ENCODE measurements at places on chromosomes 4 and X. TPM values are rescaled to one million over a fixed set of nuclear protein-coding genes. Genes with fewer than 3 reads are reported as not detected.

XPNPEP2 gene
- not detected for total RNA-seq

- no peak for DNase-seq
Observed at GRCh38 chrX:41857670-41858069, 65.7 kb downstream of the CASK start.

RNF128 gene
- total RNA-seq, result under 0.01 TPM

DNA sequence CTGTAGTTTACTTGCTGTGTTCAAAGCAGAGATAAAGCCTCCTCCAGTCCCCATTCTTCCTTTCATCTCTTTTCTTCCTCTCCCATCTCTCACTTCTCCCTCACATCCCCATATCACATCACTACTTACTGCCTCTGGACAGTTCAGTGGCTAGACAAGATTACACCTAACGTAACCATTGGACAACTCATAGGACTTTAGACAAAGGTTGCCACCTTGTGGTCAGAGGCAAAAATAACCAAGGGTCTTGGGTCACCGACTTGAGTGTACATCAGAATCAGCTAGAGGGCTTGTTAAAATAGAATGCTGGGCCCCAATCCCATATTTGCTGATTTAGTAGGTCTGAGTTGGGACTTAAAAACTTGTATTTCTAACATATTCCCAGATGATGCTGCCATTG is 109.3 kb upstream of the DGKK start:
- peak; percentile 74 for DNase-seq

DNA sequence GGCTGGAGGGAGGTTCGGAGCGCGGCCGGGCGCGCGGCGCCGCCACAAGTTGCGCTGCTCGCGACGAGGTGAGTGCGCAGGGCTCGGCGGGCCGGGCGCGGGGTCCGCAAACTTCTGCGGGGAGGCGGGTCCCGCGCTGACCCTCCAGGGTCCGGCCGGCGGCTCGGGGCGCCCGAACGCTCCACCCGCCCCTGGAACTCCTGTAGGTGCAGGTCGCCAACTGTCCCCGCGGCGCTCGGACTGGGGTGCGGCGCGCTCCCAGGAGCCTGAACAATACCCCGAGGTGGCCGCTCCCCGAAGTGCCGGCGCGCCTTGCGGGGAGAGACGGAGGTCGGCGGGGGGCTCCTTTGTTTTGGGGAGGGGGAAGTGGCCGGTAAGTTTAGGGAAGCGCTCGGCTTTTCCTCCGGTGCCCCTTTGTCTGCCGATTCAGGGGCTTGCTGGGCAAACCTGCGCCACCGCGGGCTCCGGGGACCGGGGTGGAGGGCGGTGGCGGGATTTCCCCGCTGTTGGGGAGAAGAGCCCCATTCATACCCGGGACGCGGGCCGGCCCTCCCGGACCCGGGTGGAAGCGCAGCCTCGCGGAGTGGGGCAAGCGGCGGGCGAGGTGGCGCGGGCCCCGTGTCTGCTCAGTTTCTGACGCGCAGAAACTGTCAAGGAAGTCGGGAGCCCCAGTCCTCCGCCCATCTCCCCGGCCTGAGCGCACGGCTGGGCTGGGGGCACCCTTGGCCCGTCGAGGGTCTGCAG is 694 bp downstream of the TBL1X start:
- peak; percentile 11 for DNase-seq

- no peak for DNase-seq
Observed at GRCh38 chrX:31223817-31224216, 152.0 kb upstream of the FTHL17 start.

GRCh38 chrX:133970076-133970475 is 15.3 kb downstream of the GPC3 start:
- DNase-seq, result no peak

Data from lung microvascular endothelial cell (primary cell).